ENCODE measurements at places on chromosomes 4 and X.

- H3K4me3 ChIP-seq, result no peak overlapping the region
- H3K27ac ChIP-seq, result no peak overlapping the region
- no peak for DNase-seq
- peaks cover 10% of the 10 kb centered on the region for H3K4me1 ChIP-seq
- no peaks in the 10 kb centered on the region for H3K36me3 ChIP-seq
These were observed 45.1 kb upstream of the LGI2 start for GRCh38 chr4:25075851-25076250.

DNA sequence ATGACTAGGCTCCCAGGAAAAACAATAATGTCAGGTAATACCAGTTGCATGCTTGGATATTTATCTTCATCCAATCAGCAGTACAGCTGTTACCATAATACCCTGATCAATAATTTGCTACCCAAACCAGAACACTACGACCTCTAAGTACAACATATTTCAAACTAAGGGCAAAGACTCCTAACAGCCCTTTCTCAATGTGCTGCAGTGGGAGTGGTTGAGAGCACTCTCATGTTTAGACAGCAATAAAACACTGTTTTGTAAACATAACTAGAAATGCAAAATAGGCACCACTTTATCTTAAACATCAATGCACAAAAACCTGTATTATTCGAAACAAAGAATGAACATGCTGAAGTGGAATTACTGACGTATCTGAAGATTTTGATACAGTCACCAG is 28.9 kb downstream of the PPARGC1A start:
- no peaks in the 10 kb centered on the region for H3K36me3 ChIP-seq
- peaks cover 4% of the 10 kb centered on the region for H3K4me1 ChIP-seq
- H3K4me3 ChIP-seq, result no peak overlapping the region
- H3K27me3 ChIP-seq, result no peaks in the 10 kb centered on the region
- DNase-seq, result no peak

DNA sequence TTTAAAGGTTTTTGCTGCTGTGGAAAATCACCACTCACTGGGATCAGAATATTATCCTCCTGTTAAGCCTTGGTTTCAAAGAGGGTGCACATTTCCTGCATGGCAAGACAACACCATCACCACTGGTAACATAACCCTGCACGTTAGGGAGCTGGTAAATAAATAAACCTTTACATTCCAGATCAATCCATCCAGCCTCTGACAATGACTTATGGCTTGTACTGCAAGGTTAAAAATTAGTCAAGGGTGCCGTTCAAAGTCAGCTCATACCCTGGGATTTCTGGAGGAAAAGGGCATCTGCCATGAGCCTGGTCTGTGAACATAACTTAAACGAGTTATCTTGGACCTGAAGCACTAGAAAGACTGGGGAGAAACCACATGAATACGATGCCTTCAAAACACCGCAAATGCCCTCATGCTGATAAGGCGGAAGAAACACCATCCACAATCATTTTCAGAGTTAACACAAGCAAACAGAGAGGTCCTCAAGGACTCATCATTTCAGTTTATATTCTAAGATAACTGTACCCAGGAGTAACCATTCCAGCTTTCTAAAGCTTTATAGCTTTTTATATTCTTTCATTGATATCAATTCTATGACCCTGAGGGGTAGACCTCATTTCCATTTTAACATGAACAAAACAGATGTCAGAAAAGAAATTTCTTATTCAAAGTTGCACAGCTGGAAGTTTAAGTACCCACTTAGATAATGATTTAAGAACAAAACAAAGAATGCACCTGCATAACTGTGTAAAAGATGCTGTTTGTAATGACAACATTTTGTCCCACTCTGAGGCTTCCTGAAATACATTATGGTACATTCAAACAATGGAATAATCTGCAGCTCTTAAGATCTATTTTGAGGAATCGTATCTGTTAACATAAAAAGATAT is 103.1 kb downstream of the NPNT start:
- no peak overlapping the region for H3K27ac ChIP-seq
- H3K27me3 ChIP-seq, result no peaks in the 10 kb centered on the region
- DNase-seq, result no peak
- H3K4me3 ChIP-seq, result no peak overlapping the region
- no peaks in the 10 kb centered on the region for H3K4me1 ChIP-seq

GRCh38 chr4:168257768-168258167 is 60.8 kb downstream of the DDX60 start:
- no peak overlapping the region for H3K27ac ChIP-seq
- DNase-seq, result no peak
- H3K4me3 ChIP-seq, result no peak overlapping the region
- H3K27me3 ChIP-seq, result no peaks in the 10 kb centered on the region

DNA sequence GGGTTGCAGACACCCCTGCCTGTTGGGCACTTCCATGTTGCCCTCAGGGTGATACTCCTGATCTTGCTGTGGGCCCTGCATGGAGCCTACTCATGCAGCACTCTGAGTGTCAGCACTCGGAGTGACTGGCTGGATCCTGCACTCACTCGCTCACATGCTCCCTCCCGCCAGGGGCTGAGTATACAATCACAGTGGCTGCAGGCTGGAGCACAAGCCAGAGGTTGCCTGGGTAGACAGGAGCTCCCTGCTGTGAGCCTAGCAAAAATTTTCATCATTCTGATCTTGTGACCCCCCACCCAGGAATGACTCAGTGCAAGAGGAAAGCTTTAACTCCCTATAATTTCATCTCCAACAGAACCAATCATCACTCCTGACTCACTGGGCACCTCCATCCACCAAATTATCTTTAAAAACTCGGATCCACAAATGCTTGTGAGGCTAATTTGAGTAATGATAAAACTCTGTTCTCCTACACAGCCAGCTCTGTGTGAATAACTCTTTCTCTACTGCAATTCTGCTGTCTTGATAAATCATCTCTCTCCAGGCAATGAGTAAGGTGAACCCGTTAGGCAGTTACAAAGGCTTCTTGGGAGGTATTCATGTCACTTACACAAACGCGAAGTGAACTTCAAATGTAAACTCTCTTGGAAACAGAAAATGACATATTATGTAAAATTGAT is 1180.8 kb upstream of the PABPC4L start:
- H3K36me3 ChIP-seq, result no peaks in the 10 kb centered on the region
- H3K27ac ChIP-seq, result no peak overlapping the region
- DNase-seq, result no peak
- no peaks in the 10 kb centered on the region for H3K4me1 ChIP-seq

DNA sequence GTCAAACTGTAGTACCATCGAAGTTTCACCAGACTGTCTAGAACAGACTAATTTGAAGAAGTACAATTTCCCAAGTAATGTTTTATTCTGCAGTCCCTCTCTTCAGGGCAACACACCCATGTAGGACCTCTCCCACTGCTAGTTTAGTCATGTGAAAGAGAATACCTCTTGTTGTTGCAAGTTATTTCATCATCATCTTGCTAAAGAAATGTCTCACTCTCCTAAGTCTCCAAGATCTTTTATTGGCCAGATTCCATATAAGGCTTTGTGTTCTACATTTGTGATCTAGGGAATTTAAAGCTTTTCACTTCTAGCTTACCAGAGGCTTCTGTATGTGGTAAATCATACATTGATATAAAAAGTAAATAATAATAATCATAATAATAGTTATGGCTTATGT is 745.3 kb upstream of the MAGEB2 start:
- no peak overlapping the region for H3K27ac ChIP-seq
- no peak overlapping the region for H3K4me3 ChIP-seq
- no peak for DNase-seq
- no peaks in the 10 kb centered on the region for H3K36me3 ChIP-seq
- no peaks in the 10 kb centered on the region for H3K4me1 ChIP-seq

GRCh38 chr4:118758293-118758692 is 73.1 kb downstream of the METTL14 start:
- peaks cover 2% of the 10 kb centered on the region for H3K36me3 ChIP-seq
- H3K27ac ChIP-seq, result no peak overlapping the region
- DNase-seq, result no peak
- H3K4me1 ChIP-seq, result peaks cover 5% of the 10 kb centered on the region
- H3K27me3 ChIP-seq, result no peaks in the 10 kb centered on the region

DNA sequence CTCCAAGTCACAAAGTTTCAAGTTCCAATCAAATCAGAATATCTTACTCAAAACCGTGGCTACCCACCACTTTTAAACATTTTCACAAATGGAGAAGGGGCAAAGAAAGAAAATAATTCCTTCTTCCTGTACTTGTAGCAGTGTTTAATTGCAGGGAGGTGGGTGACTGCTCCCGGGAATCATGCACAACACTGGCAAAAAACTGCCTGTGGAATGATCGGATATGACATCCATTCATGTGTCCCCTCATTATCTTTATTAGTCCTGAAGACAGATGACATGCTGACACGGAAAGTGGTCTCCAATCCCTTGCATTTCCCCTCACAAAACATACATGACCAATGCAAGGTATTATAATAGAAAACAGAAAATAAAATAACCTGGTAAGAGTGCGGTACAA is 2.0 kb downstream of the TSPAN5 start:
- no peaks in the 10 kb centered on the region for H3K27me3 ChIP-seq
- H3K36me3 ChIP-seq, result no peaks in the 10 kb centered on the region
- H3K27ac ChIP-seq, result no peak overlapping the region

DNA sequence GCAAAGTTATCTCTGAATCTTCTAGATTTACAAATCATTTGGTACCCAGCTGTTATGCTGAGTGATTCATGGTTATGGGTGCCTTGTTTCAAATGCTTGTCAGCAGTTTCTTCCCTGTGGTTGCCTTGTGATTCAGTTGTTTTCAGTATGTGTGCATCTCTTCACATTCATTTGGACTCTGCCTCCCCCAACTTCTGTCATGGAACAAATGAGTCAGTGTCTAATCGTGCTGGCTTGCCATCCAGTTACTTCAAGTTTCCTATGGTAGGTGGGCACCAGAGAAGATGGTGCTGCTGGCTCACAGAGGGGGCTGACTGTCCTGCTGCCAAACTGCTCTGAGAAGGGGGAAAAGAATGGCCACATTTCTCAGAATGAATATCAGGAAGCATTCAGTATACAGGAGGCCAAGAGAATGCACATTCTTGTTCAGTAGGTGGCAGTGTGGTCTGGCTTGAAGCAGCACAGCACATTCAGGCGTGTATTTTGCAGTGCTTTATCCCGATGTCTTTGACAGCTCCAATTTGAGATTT is 260.9 kb downstream of the GLUD2 start:
- no peaks in the 10 kb centered on the region for H3K36me3 ChIP-seq
- H3K4me1 ChIP-seq, result no peaks in the 10 kb centered on the region
- peak; percentile 33 for DNase-seq
- no peak overlapping the region for H3K27ac ChIP-seq

- DNase-seq, result peak; percentile 62
- H3K4me3 ChIP-seq, result no peak overlapping the region
- H3K4me1 ChIP-seq, result no peaks in the 10 kb centered on the region
- no peaks in the 10 kb centered on the region for H3K36me3 ChIP-seq
- H3K27me3 ChIP-seq, result no peaks in the 10 kb centered on the region
- H3K27ac ChIP-seq, result no peak overlapping the region
These were observed 11.7 kb downstream of the BBS12 start for GRCh38 chr4:122744229-122744628.

DNA sequence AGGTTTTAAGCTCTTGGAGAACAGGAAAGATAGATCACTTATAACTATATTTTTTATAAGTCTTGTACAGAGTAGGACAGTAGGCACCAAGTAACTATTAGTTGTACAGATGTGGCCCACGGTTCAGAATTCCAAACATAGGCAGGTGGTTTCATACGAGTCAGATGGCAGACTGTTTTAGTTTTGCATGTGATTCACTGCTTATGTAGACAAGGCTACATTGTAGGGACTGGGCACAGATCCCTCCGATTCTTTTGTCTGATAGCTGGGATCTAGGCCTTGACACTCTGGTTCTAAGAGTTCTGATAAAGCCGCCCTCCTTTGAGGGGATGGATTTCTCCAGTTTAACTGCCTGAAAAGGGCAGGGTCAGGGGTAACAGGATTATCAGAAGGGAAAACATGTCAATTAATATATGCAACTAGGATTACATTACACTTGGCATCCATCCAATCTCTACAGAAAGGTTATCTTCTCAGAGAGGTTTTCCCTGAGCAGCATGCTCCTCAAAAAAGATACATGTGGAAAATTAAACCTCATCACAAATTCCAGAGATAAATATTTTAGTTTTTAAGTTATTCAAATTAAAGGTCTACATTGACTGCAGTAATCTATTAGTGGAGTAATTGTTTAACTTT is 87.8 kb downstream of the SPRY1 start:
- no peaks in the 10 kb centered on the region for H3K36me3 ChIP-seq
- H3K27ac ChIP-seq, result no peak overlapping the region
- no peak for DNase-seq

- no peaks in the 10 kb centered on the region for H3K4me1 ChIP-seq
- H3K4me3 ChIP-seq, result no peak overlapping the region
- DNase-seq, result no peak
- no peaks in the 10 kb centered on the region for H3K36me3 ChIP-seq
These were observed 16.3 kb upstream of the MAOB start for GRCh38 chrX:43898406-43899035.

DNA sequence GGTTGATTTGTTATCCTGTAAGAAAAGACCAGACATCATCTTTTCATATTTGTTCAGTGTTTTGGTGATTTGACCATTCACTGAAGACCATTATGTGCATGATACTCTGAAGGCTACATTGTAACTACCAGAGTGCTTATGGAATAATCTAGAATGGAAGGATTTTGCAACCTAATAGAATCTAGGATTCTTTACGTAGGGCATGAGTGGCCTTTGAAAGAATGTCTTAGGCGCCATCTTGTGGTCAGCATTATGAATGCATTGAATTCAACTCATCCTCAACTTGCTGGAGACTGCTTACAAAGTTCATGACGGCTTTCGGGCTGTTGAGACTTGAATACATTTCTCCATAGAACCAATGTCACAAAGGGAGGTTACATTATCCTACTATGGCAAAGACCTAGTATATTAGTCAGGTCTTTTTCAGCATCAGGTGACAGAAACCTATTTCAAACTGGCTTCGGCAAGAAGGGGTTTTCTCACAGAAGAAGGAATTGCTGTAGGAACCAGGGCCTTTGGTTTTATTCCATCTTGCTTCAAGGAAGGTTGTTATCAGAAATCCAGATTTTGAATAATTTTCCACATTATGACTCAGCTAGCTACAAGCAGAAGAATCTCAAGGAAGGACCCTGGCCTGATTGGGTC is 104.1 kb downstream of the GPAT3 start:
- peak; percentile 93 for DNase-seq
- H3K4me3 ChIP-seq, result no peak overlapping the region
- H3K4me1 ChIP-seq, result no peaks in the 10 kb centered on the region
- H3K27me3 ChIP-seq, result no peaks in the 10 kb centered on the region

DNA sequence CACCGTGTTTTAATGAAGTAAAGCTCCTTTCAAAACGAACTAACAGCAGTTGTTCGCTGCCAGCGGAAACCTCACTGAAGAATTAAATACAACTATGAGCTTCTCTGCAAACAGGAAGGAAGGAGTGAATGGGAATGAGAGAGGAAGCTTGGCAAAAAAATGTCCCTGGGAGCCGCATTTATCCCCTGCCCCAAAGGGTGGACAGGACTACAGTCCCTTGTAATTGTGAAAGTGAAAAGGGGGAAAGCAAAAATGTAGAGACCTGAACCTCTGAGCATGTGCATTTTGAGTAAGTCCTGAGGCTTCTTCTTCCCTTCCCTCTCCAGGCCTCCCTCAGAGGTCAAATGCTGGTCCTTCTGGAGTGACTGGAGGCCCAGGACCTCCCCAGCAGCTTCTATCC is 53.8 kb upstream of the BMP2K start:
- DNase-seq, result no peak
- no peaks in the 10 kb centered on the region for H3K27me3 ChIP-seq
- H3K4me1 ChIP-seq, result no peaks in the 10 kb centered on the region
- no peaks in the 10 kb centered on the region for H3K36me3 ChIP-seq
- H3K27ac ChIP-seq, result no peak overlapping the region
